ENCODE measurements at places on chromosomes 7 and 10. TPM values are rescaled to one million over a fixed set of nuclear protein-coding genes. Genes with fewer than 3 reads are reported as not detected.

DNA sequence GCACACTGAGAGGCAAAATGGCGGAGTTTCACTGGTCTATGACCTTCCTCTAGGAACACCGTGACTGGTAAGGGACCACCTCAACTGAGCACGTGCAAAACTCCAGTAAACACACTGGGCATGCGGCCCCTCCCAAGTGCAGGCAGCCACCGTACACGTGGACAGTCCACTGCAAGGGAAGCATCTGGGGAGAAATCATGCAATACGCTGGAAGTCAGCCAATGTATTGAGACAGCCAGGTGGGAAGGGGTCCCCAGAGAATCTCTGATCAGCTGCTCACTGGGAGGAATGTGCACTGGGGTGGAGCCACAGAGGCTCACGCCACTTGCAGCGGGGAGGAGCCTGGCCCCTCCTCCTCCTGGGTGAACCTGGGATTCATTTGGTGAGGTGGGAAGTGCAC, 49.3 kb downstream of the CFAP46 start:
- no peak for DNase-seq

DNA sequence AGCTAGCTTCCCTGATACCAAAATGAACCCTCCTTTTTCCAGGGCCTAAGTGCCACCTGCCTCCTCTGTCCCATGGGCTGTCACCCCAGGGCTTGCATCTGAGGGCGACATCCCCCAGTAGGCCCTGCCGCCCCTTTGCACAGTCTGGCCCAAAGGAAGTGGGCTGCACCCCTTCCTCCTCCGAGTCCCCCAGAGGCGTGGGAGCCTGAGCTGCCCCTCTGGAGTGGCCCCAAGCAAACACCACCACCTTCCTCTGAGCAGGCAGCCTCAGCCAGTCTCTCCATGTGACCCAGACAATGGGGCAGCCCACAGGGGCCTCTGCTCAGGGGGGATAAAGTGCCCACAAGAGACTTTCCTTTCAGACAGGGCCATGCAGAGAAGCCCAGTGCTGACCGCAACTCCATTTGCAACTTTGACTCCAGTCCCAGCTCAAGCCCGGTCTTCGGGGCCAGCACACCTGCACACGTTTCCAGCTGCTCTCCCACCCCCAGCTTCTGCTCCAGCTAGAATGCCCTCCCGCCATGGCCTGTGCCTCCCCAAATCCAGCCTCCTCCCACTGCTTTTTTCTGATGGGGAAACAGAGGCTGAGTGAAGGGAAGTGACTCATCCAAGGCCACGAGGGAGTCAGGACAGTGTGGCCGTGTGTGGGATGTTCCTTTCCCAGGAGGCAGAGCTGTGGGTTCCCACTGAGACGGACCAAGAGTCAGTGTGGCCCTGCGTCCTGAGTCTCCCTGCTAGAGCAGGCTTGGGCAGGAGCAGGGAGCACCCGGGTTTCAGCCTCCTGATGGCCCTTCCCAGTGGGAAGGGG, 111.9 kb downstream of the ZMIZ1 start:
- no peak for DNase-seq

ATG9B gene
- 2.2 TPM for polyA plus RNA-seq

- no peak for DNase-seq
These were observed 14.3 kb downstream of the UBTD1 start for GRCh38 chr10:97512993-97513392.

CLDN4 gene
- polyA plus RNA-seq = 91.4 TPM

GRCh38 chr7:129855234-129855673, 97.5 kb downstream of the UBE2H start:
- DNase-seq = no peak

GRCh38 chr10:3499120-3499519, 285.9 kb downstream of the KLF6 start:
- no peak for DNase-seq

- no peak for DNase-seq
These were observed 16.4 kb upstream of the GSDME start for GRCh38 chr7:24773646-24774045.

GRCh38 chr10:125281091-125281490, 120.7 kb upstream of the CTBP2 start:
- DNase-seq = no peak

CCDC172 gene
- polyA plus RNA-seq = not detected
